Right hindlimb (tissue), 1 donor: ENCODE measurements at places on chromosomes 2 and 18.

DNA sequence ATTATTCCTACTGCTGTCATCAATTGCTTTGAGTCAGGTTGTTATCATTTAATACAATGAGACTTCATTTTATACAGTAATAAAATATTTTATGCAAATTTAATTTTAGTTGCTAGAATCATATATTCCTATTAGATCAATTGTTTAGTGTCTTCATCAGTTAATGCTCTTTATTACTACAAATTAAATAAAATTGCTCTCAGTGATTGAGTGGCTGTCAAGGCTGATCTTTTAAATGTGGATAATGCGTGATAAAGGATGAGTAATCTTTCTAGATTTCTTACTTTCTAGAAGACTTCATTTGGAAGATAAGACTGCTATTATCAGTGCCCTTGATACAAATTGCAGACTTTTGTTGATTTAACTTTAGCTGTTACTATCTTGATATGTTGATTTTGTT is 59.6 kb upstream of the CDH2 start:
- DNase-seq = no peak

- DNase-seq = no peak
Observed at GRCh38 chr18:50117863-50118262, 77.1 kb downstream of the MYO5B start.

DNA sequence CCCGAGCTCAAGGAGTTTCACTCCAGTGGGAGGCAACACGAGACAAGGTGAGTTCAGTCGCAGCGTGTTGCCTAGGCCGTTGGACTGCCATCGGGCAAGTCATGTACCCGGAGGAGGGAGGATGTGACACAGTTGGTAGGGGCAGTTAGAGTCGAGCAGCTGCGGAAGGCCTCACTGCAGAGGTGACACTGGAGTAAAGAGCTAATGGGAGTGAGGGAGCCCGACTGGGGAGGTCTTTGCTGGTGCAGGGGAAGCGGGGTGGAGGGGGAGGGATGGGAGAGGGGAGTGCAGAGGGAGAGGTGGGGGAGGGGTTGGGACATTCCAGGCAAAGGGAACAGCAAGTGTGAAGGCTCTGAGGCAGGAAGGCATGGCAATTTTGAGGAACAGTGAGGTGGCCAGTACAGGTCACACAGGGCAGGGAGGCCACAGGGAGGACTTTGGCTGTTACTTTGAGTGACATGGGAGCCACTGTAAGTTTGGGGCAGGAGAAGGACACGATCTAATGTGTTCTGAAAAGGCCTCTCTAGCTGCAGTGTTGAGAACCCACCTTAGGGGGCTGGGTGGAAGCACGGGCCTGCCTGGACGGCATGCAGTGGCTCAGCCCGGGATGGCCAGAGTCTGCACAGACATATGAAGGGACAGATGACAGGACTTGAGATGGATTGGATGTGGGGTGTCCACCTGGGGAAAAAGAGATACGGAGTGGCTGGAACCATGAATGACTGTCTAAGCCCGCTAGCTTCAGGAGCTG is 61.1 kb downstream of the KCNF1 start:
- no peak for DNase-seq

- DNase-seq = no peak
Observed at GRCh38 chr2:66036948-66037347, 398.0 kb upstream of the MEIS1 start.

DNA sequence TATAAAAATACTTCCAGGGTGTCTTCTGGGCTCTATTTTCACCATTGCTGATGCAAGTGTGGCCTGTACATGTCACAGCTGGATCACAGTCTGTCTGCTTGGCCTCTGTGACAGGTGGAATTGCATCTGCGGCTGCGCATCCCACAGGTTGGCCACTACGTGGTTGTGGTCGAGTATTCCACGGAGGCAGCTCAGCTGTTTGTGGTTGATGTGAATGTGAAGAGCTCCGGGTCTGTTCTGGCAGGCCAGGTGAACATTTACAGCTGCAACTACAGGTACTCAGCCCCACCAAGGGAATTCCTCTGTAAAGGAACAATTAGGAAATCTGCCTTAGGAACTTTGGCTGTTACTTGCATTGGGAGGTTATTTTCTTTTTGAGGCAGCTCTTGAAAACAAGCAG is 144.5 kb downstream of the LAMA3 start:
- DNase-seq = no peak

DNA sequence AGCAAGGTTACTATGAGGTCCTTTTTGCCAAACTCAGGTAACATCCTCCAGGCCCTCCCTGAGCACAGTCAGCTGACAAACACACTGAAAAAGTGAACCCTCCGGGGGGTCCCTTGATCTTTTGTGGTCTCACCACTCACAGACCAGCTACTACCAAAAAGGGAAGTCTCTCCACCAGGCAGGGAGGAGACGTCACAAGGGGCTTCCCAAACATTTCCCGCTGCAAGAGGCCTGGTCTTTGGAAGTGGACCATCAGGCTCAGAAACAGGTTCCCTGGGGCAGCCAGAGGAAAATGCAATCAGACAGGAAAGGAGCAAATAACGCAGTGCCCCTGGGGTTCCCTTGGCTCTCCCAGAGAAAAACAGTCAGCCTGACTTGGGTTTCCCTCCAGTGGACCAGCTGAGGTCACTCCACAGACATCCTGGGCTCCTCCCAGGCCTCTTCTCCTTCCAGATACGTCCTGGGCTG is 38.7 kb upstream of the POMC start:
- DNase-seq = no peak

- no peak for DNase-seq
Observed at GRCh38 chr2:242063436-242063835, 193.9 kb downstream of the RTP5 start.

- no peak for DNase-seq
Observed at GRCh38 chr18:45627204-45627526, 11.9 kb downstream of the SLC14A2 start.

DNA sequence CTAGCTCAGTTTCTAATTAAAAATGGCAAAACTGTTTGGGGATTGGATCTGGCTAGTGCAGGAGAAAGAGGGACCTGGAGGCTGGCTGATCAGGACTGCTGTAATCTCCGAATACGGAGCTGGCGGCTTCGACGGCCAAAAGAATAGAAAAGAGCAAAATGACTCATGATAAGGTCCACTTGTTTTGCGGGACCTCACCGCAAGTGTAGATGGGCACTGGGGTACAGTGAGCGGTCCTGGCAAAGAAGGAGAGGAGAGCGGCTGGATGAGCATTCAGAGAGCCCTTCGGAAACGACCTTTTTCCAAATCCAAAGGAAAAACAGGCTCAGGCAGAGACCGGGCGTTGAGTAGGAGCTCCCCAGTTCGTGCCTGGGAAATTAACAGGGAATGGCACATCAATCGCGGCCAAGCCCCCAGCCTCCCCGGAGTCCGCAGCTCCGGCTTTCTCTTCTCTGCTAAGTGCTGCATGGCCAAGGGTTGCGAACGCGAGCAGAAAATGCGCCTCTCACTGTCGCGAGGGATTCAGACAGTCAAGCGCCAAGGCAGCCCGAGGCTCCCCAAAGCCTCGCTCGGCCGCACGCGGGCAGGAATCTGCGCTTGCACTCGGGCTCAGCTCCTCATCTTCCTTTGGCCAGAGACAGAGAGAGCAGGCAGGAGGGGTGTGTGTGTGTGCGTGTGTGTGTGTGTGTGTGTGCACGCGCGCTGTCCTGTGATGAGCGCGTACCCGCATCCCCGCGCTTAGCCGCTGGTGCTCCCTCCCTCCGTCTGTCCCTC is 1.8 kb downstream of the DCC start:
- DNase-seq = peak; percentile 45

- no peak for DNase-seq
Observed at GRCh38 chr18:59318460-59319050, at the start of gene CPLX4. CPLX4 (minus strand) TSS chr18:59318649; CDS start chr18:59318462, 187 bp downstream.

DNA sequence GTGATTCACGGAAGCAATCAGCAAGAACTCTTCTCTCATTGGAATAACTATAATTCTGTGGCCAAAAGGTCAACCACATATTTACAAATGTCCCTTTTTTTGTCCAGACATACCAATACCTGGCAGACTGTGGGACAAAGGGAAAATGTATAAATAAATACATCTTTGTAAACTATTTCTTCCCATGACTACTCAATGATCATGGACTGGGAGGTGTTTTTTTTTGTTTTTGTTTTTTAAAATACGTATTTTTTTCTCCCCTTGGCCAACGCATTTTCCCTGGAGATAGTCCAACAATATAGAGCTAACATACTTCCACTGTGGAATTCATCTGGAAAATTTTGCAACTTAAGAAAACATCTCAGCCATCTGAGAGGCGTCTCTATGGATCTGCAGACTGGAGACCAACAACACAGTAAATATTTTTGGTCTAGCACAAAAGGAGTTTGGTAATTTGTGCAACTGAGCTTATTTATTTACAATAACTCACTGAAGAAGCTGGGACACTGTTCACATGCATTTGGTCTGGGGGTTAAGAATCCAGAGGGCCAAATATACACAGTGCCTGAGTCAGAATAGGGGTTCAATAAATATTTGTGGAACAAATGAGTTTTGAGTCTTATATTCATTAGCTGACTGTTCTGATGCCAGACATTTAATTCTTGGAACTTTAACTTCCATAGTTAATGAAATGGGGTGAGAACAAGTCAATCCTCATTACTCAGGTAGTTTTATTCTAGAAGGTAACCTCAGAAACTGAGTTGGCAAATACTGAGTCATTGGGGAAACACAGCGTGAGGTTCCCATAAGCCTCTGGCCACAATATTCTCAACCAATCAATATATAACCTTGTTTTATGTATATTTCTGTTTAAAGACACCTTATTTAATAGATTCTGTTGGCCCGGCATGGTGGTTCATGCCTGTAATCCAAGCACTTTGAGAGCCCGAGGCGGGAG is 36.2 kb downstream of the CCBE1 start:
- DNase-seq = no peak

DNA sequence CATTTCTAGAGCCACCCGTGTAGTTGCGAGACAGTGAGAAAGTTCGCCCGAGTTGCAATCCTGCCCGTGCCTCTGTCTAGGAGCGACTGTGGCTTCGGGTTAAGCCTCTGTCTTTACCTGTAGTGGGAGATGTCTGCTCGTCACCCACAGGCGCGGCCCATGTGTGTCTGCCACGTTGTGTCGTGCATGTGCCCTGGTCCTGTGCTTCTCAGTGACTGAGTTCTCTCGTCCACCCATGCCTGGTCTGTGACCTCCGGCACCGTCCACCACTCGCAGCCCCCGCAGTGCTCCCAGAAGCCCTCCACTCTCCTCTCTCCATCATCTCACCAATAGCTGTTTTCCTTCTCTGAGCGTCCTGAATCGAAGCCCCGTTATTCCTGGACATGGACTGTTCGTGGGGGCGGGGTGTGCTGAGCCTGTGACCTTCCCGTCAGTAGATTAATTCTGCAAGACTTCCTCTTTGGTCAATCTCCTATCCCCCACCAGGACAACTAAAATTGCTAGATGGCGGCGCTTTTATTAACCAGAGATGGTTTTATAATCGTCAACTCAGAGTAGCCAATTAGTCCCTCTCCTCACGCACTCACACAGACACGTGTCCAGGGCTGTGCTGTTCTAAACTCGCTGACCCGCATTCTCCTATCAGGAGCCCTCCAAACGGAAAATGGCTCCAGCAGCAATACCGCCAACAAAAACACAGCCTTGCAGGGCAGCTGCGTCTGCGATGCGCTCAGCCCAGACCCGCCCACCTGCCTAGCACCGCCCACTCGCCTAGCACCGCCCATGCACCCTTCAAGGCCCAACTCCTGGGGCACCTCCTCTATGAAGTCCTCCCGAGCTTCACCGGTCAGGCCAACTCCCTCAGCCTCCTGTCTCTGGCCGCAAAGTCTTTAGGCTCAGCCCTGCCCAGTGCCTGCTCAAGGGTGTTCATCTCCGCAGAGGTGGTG is 119.4 kb downstream of the TWIST2 start:
- DNase-seq = no peak

DNA sequence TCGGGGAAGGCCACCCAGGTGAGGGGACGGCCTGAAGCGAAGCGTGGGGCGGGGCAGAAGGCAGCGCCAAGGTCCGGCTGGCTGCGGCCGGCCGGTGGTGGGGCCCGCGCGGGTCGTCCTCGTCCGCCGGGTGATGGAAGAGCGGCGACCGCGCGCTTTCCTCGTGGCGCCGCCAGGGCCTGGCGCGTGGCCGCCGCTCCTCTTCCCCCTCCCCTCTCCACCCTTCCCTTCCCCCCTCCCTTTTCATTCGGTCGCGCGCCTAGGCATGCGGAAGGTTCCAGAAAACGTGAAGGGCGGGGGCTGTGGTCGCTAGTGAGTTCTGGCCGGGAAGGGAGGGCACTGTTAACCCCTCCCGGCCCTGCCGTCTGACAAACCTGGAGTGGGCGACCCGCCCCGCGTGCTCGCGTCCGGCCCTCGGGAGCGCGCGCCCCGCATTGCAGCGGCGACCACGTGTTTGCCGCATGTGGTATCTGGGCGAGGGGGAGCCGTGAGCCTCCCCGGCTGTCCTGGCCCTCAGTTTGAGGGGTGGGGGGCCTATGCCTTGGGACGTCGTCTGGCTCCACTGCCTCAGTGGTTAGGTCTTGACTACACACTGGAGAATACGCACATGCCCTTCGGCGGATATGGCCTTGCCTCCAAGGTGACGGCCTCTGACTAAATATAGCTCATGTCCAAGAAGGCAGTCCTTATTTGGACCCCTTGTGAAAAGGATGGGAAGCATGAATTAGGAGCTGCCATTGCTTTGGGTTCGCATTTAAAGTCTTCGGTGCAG is 579 bp downstream of the MAT2A start:
- peak; percentile 88 for DNase-seq

- no peak for DNase-seq
Observed at GRCh38 chr2:160869411-160869810, 290.8 kb upstream of the TANK start.

GRCh38 chr2:140584471-140584870 is 1546.3 kb downstream of the LRP1B start:
- no peak for DNase-seq

DNA sequence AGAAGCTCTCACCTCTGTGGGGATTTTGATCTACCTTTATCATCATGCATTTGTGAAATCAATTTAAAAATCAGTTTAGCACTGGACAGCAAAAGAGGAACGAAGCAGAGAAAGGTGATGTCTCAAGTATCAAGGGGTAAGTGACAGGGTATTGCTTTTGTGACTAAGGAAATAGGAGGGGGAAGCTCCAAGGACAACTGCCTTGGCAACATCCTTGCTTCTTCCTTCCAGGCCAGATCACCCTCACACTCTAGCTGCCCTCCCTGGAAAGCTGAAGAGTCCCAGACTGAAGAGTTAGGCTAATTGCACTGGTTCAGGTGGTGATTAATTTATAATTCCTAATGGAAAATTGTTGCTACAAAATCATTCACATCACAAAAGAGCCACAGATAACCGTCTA is 859.1 kb upstream of the ACVR2A start:
- DNase-seq = no peak

GRCh38 chr2:144041612-144042011 is 478.3 kb downstream of the ZEB2 start:
- no peak for DNase-seq

DNA sequence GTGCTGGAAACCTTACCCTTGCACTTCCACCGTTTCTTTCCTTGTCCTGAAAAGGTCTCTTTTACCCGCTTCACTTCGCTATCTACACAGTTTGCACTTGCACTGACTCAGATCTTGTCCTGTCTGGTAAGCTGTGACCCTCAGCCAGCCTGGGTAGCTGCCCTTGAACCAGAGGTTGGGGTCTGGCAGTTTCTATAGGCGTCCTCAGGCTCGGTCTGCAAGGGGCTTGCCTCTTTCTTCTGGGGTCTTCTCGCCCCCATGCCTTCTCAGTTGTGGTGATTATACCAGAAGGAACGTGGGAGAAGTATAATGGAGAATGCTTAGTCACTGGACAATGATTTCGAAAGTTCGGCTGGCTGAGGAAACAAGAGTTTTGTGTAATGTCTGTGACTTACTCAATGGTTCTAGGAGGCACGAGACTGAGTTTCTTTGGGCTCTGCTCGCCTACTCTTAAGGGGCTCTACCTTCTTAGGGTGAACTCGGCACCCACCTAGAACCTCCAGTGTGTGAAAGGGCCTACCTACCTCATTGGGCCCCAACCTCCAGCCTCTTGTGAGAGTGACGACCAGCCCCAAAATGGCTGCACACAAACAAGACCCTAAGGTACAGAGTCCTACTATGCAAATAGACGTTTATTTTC is 6.9 kb upstream of the STAT1 start:
- DNase-seq = no peak
